ENCODE measurements at places on chromosomes 3 and 15.
A peak's percentile ranks its signal among the peaks of the same experiment; 100 is the strongest.

- no peak for DNase-seq
Observed at GRCh38 chr3:31505371-31506048, 27.2 kb upstream of the STT3B start.

- DNase-seq = no peak
Observed at GRCh38 chr3:133662278-133662651, 524 bp upstream of the TOPBP1 start.

GRCh38 chr3:3714572-3714971, 84.7 kb upstream of the LRRN1 start:
- DNase-seq = no peak

DNA sequence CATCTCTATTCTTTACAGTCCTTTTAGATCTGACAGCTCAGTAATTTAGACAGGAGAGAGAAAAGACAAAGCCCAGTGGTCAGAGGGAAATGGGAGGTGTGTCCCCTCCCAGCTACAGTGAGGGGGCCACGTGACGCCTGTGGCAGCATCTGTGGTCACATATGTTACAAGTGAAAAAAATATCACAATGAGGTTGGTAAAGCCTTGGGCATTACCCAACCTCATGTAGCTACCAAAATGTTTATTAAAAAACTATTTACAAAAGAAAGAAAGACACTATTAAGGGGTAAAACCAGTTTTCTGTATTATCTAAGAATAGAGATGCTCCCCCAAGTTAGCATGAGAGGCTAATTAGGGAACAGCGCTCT, 42.9 kb upstream of the PLCL2 start:
- DNase-seq = no peak

DNA sequence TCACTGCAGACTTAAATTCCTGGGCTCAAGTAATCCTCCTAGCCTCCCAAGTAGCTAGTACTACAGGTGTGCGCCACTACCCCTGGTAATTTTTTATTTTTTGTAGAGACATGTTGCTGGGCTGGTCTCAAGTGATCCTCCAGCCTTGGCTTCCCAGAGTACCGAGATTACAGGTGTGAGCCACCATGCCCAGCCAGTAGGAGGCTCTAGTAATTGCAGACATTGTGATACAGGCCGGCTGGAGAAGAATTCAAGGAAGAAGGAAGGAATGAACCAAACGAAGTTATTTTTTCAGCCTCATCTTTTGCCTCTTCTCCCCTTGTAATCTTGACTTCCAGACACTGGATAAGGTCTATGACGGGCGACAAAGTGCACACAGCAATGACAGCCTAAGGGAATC, 3.2 kb upstream of the PPP4R2 start:
- DNase-seq = no peak

- no peak for DNase-seq
Observed at GRCh38 chr15:77417602-77418001, 2.3 kb downstream of the PEAK1 start.

GRCh38 chr15:83565553-83566159, 88.3 kb upstream of the ADAMTSL3 start:
- no peak for DNase-seq

DNA sequence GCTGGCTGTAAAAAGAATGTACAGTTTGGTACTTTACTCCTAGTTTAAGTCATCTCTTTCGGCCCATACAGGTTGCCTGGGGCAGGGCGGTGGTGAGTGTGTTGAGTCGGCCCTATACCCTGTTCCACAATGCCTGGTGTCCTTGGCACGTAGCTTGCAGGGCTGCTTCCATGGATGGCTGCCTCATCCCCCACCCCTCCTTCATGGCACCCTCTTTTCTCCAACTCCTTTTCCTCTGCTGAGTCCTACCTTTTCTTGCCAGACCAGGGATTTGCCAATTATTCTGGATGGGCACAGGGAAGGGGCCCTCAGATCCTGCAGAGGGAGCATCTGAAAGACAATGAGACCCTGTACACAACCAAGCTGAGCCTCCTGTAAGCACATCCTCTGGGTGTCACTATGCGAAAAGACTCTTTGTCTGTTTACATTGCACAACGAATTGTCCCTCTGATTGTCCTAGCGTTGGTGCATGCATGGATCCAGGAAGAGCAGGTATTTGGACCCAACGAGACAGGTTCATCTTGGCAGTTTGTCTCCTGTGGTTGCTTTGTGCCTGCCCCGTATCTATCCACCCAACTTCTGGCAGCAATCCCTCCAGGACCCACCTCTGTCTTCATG, 73.6 kb upstream of the CGNL1 start:
- DNase-seq = no peak

DNA sequence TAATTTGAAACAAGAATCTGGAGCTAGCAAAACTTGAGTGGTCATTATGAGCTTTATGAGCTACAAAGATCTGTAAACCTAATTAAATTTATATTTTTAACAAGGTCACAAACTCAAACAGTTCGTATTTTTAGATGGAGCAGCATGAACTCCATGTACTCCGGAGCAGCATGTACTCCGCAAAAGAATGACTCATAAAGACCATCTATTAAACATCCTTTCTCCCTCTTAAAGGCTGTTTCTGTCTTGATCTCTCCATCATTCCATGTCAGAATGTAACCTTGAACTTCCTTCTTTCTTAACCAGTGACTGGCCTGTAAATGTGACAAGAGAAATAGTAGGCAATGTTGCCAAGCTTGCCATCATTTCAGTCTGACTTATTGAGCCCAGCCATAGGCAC, 696.9 kb downstream of the ZNF385D start:
- no peak for DNase-seq

DNA sequence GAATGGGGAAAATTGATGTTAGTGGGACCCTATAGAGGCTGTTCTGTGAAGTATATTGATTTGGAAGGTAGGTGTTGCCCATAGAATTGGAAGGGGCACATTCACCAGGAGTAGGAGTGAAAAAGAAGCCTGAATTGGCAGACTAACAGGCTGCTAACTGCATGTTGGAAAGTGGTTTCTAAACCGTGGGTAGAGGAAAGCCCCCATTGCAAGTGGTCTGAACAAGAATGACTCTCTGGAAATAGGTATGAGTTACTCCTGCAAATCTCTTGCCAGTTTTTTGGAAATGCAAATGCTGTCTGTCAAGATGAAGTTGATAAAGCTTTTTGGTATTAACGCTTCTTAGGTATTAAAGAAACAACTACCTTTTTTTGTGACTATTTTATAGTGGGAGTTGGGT, 3.5 kb downstream of the UBE2E1 start:
- DNase-seq = no peak

GRCh38 chr15:73333001-73333400, 35.8 kb downstream of the HCN4 start:
- DNase-seq = no peak

DNA sequence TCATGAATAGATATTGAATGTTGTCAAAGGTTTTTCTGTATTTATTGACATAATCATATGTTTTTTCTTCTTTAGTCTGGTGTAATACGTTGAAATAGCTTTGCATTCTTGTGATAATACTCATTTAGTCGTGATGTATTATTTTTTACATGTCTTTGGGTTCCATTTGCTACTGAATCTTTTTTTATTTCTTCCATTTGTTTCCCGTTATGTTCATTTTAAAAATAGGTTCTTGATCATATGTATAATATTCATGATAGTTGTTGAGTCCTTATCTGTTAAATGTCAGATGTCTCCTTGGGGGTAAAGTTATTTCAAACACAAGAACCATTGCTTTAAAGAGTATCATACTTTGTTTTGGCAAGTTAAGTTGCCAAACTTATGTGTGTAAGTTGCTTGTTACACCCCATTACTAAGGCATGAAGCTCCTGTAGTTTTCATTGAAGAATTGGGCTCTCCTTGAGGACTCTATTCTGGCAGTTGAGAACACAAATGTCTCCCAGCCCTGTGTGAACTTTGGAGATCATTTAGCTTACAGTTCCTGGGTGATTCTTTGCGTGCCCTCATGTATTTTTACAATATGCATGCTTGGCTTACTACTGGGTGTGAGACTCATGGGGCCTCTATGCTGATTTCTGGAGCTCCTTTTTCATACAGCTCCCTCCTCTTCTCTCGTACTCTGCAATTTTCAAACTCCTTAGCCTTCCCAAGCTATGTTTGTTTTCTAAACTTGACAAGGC, 8.3 kb downstream of the AKAP13 start:
- DNase-seq = no peak

GRCh38 chr3:104133630-104134029, 1233.1 kb upstream of the ALCAM start:
- DNase-seq = no peak

- no peak for DNase-seq
Observed at GRCh38 chr3:52084954-52085680, 28.7 kb upstream of the DUSP7 start.

GRCh38 chr15:64905119-64905831, 6.4 kb upstream of the ANKDD1A start:
- peak; percentile 62 for DNase-seq

- DNase-seq = no peak
Observed at GRCh38 chr3:143263852-143264513, 144.4 kb downstream of the CHST2 start.

DNA sequence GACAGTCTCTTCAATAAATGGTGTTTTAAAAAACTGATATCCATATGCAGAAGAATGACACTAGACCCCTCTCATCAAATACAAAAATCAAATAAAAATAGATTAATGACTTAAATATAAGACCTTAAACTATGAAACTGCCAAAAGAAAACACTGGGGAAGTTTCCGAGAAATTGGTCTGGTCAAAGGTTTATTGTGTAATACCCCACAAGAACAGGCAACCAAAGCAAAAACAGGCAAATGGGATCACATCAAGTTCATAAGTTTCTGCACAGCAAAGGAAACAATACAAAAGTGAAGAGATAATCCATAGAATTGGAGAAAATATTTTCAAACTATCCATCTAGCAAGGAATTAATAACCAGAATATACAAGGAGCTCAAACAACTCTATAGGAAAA, 126.2 kb downstream of the GOLIM4 start:
- DNase-seq = no peak

GRCh38 chr15:87829332-87830050, 427.0 kb downstream of the NTRK3 start:
- DNase-seq = no peak

GRCh38 chr15:98555173-98555515, 93.2 kb upstream of the IGF1R start:
- DNase-seq = no peak

DNA sequence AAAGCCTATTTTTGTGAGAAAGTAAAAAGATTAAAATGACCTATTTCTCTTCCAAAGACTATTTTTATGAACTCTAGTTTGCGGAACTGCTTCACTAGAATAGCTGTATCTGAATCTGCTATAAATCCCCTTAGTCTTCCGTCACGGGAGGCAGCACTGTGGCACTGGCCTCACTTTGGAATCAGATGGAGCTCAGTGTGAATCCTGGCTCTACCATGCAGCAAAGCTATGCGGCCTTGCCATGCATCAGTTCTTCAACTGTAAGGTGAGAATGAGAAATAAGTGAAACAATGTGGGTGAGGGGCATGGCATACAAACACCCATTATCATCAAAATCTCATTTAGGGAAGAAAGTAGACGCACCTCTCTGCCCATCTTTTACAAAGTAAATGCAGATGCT, 27.5 kb upstream of the CSPG5 start:
- no peak for DNase-seq

DNA sequence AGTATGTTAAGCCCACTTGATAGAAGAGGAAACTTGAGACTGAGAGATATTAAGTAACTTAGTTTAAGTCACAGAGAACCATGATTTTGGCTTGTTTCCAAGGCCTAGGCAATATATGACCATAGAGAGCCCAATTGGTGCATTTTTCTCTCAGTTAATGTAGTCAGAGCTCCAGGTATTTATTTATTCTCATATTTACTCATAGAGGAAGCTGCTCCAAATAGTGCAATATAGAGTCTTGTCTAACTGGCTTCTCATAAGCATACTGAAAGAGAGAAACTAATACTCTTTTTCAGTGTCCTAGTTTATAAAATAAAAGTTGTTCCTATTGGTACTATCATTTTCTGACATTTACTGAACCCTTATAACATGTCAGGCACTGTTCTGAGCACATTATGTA, 15.2 kb downstream of the TRNT1 start:
- no peak for DNase-seq

- DNase-seq = no peak
Observed at GRCh38 chr15:38517312-38517975, 47.2 kb downstream of the RASGRP1 start.

- no peak for DNase-seq
Observed at GRCh38 chr15:83695246-83695645, 41.3 kb downstream of the ADAMTSL3 start.

DNA sequence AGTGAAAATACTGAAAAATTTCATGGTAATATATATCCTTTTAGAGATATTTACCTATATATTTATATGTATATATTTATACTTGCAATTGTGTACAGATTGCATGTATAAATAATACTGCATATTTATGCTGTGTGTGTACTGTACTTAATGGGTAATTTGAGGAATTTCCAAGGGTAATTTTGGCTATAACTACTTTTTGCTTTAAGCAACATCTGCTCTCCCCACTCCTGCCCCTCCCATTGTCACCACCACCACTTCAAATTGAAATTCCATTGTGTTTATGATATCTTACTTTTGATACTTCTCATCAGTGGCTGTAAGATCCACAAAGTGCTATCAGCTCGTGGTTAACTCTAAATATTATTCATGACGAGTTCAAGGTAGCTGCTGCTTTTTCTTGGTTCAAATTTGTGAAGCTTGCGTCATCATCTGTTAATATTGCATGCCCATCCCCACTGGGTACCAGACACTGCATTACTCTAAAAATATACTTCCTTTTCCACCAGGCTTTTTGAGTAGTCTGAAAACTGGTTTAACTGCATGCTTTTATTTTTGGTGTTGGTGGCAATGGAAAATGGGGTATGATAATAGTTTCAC, 91.7 kb upstream of the MITF start:
- no peak for DNase-seq

DNA sequence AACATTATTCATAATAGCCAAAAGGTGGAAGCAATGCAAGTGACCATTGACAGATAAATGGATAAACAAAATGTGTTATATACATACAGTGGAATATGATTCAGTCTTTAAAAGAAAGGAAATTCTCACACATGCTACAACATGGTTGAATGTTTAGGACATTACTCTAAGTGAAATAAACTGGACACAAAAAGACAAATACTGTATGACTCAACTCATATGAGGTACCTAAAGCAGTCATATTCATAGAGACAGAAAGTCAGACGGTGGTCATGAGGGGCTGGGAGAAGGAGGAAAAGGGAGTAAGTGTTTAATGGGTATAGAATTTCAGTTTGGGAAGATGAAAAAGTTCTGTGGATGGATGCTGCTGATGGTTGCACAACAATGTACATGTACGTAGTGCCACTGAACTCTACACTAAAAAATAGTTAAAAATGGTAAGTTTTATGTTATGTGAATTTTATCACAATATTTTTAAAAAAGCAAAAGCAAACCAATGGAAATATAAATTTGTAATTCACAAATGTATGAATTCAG, 5.3 kb downstream of the TXNRD3 start:
- DNase-seq = no peak

DNA sequence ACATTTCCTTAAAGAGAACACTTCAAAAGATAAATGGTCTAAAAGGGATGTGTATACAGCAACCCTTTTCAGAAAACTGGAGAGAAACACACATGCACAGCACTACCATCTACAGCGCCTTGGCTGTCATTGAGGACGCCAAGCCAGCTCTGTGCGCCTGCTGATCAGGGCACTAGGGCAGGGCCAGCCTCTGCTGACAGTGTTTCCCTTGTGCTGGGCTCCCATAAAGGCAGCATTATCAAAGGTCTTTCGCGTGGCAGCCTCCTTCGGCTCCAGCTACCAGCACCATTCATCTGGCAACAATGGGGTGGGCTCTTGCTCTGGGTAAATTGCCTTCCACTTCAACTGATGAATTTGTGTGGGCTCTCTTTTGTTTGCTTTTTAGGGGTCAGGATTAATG, 53.4 kb downstream of the LDHAL6B start:
- DNase-seq = no peak

- DNase-seq = peak; percentile 8
Observed at GRCh38 chr15:85168642-85169173, 187.1 kb downstream of the PDE8A start.

- no peak for DNase-seq
Observed at GRCh38 chr3:111068574-111068973, 3.0 kb upstream of the NECTIN3 start.

Measured in stimulated activated CD8-positive, alpha-beta memory T cell treated with anti-CD3 and anti-CD28 coated beads, Interleukin-2, amount 100 ng/mL, for 1 hour (primary cell).